Memory B cell (primary cell): ENCODE measurements at places on chromosomes 7 and 10.

DNA sequence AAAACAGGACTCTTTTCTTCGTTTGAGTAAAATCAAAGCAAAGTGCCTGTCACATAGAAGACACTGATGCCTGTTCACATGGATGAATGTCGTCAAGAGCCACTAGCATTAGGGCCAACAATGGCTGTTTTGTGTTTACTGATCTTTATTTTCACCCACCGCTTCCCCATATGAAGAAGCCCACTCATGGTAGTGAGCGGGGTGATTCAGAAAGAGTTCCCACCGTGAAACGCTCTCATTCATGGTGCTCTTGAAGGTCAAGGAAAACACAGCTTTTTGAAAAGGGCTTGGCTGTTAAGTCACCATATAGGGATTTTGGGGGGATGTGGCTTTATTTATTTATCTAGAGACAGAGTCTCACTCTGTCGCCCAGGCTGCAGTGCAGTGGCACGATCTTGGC lies 12.5 kb downstream of the PROSER2 start:
- no peak overlapping the region for H3K4me3 ChIP-seq
- H3K27ac ChIP-seq = no peak overlapping the region
- H3K36me3 ChIP-seq = no peaks in the 10 kb centered on the region
- DNase-seq = no peak
- peaks cover 17% of the 10 kb centered on the region for H3K4me1 ChIP-seq
- peaks cover 15% of the 10 kb centered on the region for H3K27me3 ChIP-seq

DNA sequence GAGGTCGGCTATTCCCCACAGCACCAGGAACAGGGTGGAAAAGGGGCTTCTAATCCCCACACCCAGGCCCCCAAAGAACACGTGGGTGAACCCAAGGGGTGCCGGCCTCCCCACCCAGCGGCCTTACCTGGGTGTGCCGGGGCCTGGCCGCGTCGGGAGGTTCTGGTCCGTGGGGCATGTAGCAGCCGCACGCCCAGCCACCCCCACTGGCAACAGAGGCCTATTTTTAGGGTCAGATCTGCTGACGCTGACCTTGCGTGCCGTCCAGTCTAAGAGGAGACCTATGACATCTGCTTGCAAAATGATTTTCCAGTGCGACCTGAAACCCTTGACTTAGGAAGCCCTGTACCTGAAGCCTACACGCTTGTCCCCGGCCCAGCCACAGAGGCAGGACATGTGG lies 38.0 kb upstream of the SAMD8 start:
- H3K4me1 ChIP-seq = no peaks in the 10 kb centered on the region
- no peaks in the 10 kb centered on the region for H3K36me3 ChIP-seq
- no peak for DNase-seq
- no peak overlapping the region for H3K4me3 ChIP-seq
- peaks cover under 1% of the 10 kb centered on the region for H3K27me3 ChIP-seq

DNA sequence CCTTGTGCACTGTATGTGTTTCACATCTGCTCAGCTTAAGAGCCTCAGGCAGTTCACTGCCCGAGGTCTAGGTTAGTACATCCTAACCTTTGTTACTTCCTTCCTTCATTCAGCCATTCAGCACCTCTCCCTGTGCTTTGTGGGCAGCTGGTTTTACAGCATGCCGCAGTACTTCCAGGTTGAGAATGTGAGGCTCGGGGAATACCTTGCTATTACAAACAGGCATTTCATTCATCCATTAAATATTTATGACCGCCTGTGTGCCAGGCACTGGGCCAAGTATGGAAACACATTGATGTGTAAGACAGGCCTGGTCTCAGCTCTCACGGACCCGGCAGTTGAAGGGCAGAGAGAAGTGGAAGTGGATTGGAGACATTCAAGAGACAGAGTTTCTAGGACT lies 82.4 kb downstream of the SHH start:
- peak overlapping the region; percentile 58 for H3K27ac ChIP-seq
- peaks cover 35% of the 10 kb centered on the region for H3K4me1 ChIP-seq
- DNase-seq = no peak
- no peak overlapping the region for H3K4me3 ChIP-seq
- no peaks in the 10 kb centered on the region for H3K27me3 ChIP-seq

GRCh38 chr7:100965723-100966541 lies 3.4 kb upstream of the MUC12 start:
- H3K27ac ChIP-seq = no peak overlapping the region
- peak; percentile 72 for DNase-seq
- H3K27me3 ChIP-seq = peaks cover 32% of the 10 kb centered on the region

- H3K36me3 ChIP-seq = peaks cover 69% of the 10 kb centered on the region
- DNase-seq = no peak
- no peaks in the 10 kb centered on the region for H3K4me1 ChIP-seq
- no peaks in the 10 kb centered on the region for H3K27me3 ChIP-seq
- H3K27ac ChIP-seq = no peak overlapping the region
Observed at GRCh38 chr7:138565071-138565450, 105.0 kb downstream of the TRIM24 start.

GRCh38 chr7:142508251-142508650 lies 241.0 kb upstream of the PRSS1 start:
- H3K27me3 ChIP-seq = peaks cover 16% of the 10 kb centered on the region
- H3K27ac ChIP-seq = no peak overlapping the region
- no peak overlapping the region for H3K4me3 ChIP-seq
- no peaks in the 10 kb centered on the region for H3K36me3 ChIP-seq

- H3K4me3 ChIP-seq = no peak overlapping the region
- H3K27ac ChIP-seq = no peak overlapping the region
- H3K36me3 ChIP-seq = peaks cover 16% of the 10 kb centered on the region
Observed at GRCh38 chr7:28055161-28055544, 125.4 kb downstream of the JAZF1 start.

DNA sequence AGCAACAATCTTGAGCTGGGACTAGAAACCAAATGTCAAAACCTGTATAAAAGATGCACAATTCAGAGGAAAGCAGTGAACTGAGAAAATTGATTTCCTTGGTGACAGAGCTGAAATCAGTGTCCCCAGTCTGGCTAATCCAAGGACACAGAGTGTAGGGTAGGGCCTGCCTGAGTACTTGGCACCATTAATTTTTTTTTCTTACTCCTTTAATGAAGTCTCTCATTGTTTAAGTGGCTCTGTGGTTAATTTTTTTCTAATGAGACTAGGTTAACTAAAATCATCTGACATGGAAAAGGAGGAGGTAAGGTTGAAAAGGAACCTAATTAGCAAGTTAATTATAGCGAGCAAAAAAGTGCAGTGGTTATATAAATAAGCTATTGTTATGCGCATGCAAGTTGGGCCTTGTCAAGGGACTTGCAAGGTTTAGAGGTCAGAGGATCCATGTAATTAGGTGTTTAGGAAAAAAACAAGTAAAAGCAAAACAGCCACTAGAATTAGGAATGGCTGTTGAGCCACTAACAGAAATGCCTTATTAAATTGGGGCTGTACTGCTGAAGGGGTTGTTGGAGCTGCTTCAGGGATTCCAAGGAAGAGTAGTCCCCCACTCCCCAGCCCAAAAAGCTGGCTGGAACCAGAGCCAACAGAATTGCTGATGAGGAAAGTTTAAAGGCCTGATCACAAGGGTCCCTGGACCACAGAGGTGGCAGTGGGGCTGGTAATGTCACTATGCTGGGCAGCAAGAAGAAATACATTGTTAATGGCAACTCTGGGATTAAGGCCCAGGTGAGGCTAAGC lies 58.9 kb upstream of the STRIP2 start:
- H3K4me3 ChIP-seq = no peak overlapping the region
- DNase-seq = no peak
- H3K27ac ChIP-seq = no peak overlapping the region
- H3K4me1 ChIP-seq = peaks cover 7% of the 10 kb centered on the region
- peaks cover 4% of the 10 kb centered on the region for H3K36me3 ChIP-seq
- no peaks in the 10 kb centered on the region for H3K27me3 ChIP-seq

DNA sequence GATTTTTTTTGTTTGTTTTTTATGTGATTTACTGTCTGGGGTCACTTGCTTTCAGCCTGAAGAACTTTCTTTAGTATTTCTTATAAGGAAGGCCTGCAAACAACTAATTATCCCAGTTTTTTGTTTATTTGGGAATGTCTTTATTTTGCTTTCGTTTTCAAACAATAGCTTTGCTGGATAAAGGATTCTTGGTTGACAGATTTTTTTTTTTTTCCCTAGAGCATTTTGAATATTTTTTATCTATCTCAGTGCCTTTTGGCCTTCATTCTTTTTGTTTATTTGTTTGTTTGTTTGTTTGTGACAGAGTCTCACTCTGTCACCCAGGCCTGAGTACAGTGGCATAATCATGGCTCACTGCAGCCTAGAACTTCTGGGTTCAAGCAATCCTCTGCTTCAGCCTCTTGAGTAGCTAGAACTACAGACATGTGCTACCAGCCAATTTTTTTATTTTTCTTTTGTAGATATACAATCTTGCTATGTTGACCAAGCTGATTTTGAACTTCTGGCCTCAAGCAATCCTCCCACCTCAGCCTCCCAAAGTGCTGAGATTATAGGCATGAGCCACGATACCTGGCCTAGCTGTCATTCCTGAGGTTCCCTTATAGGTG lies 46.3 kb upstream of the FZD9 start:
- no peaks in the 10 kb centered on the region for H3K4me1 ChIP-seq
- no peaks in the 10 kb centered on the region for H3K27me3 ChIP-seq
- peaks cover 8% of the 10 kb centered on the region for H3K36me3 ChIP-seq
- no peak overlapping the region for H3K4me3 ChIP-seq
